ENCODE measurements at places on chromosomes 2 and 18.

DNA sequence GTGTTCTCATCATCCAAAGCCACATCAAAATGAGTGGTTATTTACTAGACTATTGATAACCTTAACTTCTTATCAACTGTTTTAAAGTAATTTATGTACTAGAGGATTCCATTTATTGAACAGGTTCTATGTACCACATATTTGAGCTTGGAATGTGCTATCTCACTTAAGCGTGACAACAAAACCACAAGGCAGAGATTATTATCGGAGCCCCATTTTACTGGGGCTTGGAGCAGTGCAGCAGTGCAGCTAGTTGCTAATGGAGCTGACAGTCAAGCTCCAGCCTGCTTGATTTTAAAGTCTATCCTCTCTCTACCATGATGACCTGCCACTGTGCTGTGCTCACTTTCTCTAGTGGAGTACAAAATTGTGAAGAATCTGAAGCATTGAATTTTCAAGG is 24.6 kb downstream of the GCG start:
- DNase-seq = no peak

GRCh38 chr2:131103165-131103564 is 2.0 kb upstream of the PLEKHB2 start:
- DNase-seq = no peak

GRCh38 chr2:80429251-80429650 is 124.7 kb upstream of the LRRTM1 start:
- DNase-seq = no peak

- no peak for DNase-seq
These were observed 257.5 kb upstream of the KLHL29 start for GRCh38 chr2:23127465-23127864.

DNA sequence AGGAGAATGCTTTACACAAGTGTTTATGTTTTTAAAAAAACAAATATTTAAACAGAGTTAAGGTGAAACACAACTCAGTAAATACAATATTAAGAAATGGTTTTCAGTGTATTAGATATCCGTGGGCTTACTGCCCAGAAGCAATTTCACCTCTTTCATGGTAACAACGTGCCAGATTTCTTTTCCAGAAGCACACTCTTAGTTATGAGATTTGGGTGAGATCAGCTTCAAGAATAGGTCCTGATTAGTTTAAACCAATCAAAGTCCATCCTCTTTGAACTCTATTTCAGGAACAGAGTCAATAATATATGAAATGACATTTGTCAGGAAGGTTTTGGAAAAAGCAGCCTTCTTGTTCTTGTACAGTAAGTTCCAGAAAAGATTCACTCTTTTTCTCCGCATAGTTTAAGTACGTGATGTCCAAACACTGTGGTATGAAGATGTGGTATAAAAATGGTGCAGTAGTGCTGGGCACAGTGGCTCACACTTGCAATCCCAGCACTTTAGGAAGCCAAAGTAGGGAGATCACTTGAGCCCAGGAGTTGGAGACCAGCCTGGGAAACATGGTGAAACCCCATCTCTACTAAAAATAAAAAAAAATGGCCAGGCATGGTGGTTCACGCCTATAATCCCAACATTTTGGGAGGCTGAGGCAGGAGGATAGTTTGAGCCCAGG is 14.7 kb downstream of the USP34 start:
- no peak for DNase-seq

GRCh38 chr18:36829362-36830157 is 633 bp downstream of the KIAA1328 start:
- no peak for DNase-seq

DNA sequence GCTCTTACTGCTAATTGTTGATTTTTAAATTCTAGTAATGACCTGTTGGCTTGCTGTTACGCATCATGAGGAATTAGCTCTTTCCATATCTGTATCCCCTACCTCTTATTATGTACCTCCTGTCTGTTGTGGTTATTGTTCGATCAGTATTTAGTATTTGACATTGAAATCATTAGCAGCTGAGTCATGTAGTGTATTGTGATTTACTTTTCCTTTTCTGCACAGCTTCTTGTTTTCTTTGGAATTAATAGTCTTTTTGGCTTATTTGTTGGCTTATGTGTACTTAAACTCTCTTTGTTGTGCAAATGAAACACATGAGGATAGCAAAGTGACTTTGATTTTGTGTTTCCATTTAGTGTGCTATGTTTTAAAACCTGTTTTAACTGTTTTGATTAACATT is 4.3 kb downstream of the EPB41L5 start:
- no peak for DNase-seq

DNA sequence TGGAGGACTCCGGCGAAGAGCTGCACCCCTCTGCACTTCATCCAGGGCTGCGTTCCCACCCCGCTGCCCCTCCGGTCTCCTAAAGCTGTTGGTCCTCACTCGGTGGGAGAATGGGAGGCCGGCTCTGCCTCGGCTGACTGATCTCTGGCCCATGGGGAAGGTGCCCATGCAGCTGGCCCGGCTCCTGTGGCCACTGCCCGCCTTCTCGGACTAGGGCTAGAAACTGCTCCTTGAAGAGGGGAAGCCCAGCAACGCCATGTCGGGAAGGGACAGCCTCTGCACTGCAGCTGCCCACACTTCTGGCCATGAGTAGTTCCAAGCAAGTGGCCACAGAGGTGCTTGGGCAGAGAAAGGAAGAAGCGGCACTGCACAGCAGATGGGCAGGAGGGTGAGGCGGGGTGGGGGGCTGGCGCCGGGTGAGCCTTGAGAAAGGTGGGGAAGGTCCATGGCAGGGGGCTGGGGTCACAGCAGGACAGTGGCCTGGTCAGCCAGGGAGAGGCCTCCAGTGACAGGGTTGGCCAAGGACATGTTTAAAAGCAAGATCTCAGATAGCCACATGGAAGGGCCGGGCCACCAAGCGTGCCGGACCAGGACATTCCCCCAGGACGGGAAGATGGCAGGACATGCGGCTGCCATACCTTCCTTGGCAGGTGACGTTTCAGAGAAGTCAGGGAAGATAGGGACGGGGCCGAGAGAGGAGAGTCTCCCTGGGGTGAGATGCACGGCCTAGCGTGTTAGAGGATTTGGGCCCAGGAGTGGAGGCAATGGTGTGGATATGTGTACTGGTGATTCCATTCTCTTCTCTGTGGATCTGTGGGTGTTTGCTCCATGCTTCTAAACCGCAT is 158.8 kb upstream of the HDAC4 start:
- DNase-seq = no peak

GRCh38 chr2:191907091-191907490 is 60.2 kb upstream of the CAVIN2 start:
- no peak for DNase-seq

GRCh38 chr2:30511122-30512083 is 64.4 kb downstream of the LCLAT1 start:
- DNase-seq = no peak

- DNase-seq = no peak
These were observed 45.8 kb upstream of the PDK1 start for GRCh38 chr2:172510088-172510487.

DNA sequence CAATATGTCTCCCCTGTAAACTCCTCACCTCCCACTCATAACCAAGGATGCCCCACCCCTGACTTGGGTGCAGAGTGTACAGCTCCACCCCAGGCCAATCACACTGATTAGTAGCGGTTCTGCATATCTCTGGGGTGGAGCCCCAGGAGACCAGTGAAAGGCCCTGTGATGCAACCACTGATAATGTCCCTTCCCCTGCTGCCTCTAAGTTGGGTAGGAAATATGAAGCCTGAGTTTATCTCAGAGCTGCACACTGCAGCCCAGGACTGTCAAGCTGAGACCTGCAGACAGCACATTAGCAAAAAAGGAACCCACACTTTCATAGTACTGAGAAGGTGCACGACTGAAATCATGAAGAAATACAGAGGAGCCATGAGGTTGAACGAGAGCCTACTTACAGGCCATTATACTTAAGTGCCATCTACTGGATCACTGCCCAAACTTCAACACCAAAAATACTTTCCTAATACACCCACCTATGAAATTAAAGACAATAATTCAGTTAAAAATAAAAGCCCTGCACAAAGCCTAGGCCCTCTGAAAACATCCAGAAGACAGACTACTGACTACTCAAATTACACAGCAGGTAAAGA is 455.4 kb upstream of the LRRTM4 start:
- no peak for DNase-seq

GRCh38 chr18:48928787-48929186 is 22.0 kb downstream of the SMAD7 start:
- DNase-seq = peak; percentile 64

DNA sequence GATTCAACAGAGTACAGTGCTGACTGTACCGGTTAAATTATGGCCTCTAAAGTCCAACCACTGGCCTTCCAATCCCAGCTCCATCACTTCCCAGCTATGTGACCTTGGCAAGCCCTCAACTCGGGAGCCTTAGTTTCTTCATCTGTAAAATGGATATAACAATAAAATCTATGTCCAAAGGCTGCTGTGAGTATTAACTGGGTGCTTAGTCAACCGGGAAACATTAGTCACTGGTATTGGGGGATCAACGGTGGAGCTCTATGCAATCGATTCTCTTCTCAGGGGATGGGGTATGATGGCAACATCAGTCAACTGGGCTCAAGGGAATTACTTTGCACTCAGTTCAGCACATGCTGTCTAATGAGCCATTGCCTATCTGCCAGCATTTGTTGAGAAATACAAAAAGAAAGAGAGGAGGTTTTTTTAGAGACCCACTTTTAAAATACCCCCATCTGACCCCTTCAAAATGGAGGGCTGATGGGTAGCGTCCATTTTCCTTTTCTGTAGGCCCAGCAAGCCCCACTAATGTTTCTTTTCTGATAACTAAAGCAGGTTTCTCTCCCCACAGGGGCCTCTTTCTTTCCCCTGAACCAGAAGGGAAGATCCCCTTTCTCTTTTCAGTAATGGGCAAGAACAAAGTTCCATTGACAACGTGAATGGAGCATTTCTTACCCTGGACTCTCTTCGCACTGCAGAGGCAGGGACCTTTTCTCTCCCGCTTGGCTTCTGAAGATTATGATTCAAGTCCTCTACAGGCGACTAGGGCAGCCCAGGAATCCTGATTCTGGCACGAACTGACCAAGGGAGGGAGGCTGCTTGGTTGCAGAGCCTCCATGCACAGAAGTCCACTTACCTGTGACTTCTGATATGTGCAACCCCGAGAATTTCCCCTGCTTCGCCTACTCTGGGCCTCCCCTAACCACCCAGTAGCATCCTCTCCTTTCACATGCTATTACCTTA is 8.7 kb upstream of the AGFG1 start:
- no peak for DNase-seq

- DNase-seq = no peak
These were observed 55.0 kb downstream of the KCNG2 start for GRCh38 chr18:79852561-79853302.

DNA sequence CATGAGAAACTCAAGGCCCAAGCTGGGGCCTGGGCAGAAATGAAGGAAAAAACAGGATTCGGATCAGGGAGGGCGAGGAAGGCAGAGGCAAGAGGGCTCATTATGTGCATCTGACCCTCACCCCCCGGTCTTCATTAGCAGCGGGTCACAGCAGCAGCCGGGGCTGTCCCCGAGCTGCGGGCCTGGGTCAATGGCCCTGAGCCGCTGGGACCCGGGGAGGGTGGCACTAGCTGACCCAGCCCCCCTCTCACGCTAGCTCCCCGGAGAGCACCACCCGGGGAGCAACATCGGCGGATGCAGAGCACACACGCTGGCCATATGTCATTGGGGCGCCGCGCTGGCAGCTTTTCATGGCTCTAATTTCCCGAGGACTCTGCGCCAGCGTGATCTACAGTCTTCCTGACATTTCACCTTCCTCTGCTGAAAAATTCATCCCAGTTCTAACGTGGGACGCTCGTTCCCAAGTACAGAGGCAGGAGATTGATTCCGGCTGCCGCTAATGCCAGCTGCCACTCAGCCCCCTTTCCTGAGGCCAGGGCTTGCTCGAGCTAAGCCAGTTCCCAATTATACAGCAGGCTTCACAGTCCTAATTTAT is 63.7 kb downstream of the EIPR1 start:
- DNase-seq = no peak

- no peak for DNase-seq
These were observed 39.9 kb downstream of the TANK start for GRCh38 chr2:161199912-161200701.

- DNase-seq = no peak
These were observed 22.0 kb upstream of the KCNF1 start for GRCh38 chr2:10889651-10890215.

DNA sequence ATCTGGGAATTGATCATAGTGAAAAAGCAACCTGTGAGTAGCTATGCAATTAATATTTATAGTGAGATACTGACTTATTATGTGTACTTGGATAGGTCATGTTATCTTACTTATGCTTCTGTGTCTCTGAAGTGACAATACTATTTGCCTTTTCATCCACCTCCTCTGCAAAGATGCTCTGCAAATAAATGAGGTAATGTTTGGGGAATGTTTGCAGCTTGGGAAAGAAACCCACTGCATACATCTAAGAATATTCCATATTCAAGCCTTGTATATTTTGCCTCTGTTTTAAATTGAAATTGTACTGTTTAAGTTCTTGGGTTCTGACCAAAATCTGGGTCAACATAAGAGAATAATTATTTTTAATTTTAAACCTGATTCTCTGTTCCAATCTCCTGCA is 217.4 kb upstream of the DTNA start:
- DNase-seq = no peak

DNA sequence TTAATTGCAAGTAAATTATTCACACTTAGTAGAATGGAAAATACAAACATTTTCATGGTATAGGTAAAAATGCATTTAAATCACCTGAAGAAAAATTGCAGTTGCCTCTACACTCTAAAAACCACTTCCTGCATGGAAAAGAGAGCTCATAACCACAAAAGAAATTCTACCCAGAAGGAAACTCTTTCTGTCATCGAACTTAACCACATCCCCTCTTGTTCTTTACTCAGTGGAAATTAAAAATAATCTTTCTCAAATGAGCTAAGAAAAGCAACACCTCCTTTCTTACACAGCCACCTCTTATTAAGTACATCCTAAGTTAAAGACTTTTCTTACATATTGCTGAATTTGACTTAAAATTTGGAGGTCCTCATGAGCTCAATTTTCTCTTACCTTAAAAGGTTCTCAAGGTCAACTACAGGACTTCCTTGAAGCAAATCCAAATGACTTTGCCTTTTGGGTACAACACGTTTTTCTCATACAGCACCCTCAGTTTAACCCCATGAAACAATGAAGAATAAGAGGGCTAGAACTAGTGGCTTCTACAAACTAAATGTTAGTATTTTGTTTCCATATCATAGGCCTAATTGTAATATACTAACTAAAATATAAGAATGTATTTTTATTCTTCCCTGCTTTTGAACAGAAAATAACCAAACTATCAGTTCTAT is 109.1 kb upstream of the CRIM1 start:
- no peak for DNase-seq

DNA sequence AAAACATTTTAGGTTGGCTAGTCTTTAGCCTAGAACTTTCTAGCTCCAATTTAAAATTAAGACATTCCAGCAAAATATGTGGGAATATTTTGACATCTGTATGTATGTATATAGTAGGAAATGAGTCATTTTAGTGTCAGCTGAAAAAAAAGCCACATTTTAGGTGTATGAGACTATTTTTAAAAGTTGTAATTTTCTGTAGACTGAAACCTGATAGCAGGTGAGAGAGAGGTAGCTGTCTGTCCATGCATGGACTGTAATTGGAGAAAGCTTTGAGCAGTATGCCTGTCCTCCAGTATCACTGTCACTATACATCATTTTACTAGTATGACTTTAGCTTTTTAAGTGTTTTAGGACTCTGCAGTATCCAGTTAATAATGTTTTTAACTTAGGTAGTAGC is 26.1 kb upstream of the PPP1R1C start:
- DNase-seq = no peak

GRCh38 chr18:5444269-5444668 is 99.5 kb downstream of the EPB41L3 start:
- DNase-seq = no peak

GRCh38 chr2:64422466-64422865 is 31.5 kb upstream of the LGALSL start:
- no peak for DNase-seq
